Activated CD4-positive, alpha-beta T cell treated with anti-CD3 and anti-CD28 coated beads for 1 hour (primary cell): ENCODE measurements at places on chromosomes 16 and 17.
A peak's percentile ranks its signal among the peaks of the same experiment; 100 is the strongest.

GRCh38 chr17:18377437-18378204 lies at the start of gene EVPLL:
EVPLL (plus strand) TSS chr17:18377778; CDS start chr17:18380938, 3,160 bp downstream.
- no peak for DNase-seq

- DNase-seq = peak; percentile 40
Observed at GRCh38 chr16:56625140-56625942, at the start of gene MT1E. MT1E (plus strand) TSS chr16:56625781; CDS start chr16:56625852, 71 bp downstream.

- DNase-seq = no peak
Observed at GRCh38 chr17:72056727-72057290, 64.0 kb upstream of the SOX9 start.

- DNase-seq = no peak
Observed at GRCh38 chr16:51815523-51815922, 664.5 kb upstream of the SALL1 start.

- no peak for DNase-seq
Observed at GRCh38 chr16:77989846-77990245, 32.5 kb upstream of the CLEC3A start.

DNA sequence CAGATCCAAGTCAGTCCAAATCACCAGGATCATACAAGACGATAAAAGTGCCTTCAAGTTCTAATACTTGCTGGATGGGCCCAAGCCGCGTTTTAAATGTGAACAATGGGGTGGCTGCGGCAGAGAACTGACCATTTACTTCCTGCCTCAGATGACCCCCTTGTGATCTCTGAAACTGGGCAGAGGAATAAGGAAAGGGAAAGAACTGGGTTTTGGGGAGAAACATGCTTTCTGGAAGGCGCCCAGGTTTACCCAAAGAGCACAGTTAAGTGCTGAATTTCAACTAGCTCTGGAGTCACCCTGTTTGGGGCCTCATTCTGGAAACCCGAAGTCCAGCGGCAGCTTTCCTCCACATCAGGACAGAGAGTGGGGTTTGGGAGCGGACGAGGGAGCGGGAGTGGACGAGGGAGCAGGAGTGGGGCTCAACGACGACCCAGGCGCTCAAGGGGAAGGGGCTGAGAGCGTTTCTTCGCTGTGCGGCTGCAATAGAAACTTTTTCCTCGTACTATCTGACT lies 1.6 kb downstream of the FAM20A start:
- no peak for DNase-seq

GRCh38 chr16:54140057-54140787 lies 146.4 kb downstream of the IRX3 start:
- DNase-seq = no peak

- DNase-seq = no peak
Observed at GRCh38 chr17:80795754-80796153, 195.9 kb upstream of the CHMP6 start.

- no peak for DNase-seq
Observed at GRCh38 chr17:35377068-35377467, 3.6 kb upstream of the SLFN11 start.

DNA sequence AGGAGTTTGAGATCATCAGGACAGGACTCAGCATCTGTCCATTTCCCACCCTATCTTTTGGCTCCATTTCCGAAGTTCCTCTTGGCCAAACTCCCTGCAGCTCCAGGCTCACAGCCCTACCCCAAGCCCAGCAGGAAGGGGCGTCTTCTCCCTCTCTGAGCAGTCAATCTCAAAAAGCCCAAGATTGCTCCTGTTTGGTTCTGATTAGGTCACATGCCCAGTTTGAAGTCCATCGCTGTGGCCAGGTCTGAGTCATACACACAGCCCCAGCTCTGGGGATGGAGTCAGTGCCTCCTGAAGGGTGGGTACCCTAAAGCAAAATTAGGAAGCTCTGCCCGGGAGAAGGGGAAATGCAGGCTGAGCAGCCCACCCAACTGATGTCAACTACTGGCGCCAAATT lies 23.9 kb downstream of the SNX20 start:
- DNase-seq = no peak

DNA sequence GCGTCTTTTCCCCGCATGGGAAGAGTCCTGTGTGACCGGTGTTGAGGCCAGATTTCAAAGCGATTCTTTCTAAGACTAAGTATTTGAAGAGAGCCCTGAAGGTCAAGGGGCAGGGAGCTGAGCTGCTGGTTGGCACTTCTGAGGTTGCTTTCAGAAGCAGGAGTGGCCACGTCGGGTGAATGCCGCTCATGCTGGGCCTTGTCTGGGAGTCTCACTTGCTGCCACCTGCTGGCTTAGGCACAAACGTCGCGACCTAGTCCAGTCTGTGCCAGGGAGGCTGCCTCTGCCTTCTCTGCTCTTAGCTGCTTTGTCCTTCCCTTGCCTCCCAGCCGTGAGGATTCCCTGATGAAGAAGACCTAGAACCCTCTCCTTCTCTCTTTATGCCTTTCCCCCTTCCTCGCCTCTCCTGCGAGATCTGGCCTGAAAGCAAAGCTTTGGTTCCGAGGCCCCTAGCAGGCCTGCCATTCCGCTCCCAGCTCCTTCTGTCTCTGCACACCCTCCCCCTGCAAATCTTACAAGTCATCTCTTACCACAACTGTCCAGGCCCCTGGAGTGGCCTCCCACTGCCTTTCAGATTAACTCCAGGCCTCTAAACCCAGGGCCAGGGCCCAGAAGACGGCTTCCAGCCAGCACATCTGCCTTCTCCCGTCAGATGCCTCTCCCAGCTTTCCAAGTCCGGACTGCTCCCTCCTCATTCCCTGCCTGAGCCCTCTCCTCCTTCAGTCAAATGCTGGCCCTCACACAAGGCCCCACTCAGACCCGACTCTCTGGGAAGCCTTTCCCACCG lies 11.4 kb downstream of the CTNS start:
- no peak for DNase-seq

DNA sequence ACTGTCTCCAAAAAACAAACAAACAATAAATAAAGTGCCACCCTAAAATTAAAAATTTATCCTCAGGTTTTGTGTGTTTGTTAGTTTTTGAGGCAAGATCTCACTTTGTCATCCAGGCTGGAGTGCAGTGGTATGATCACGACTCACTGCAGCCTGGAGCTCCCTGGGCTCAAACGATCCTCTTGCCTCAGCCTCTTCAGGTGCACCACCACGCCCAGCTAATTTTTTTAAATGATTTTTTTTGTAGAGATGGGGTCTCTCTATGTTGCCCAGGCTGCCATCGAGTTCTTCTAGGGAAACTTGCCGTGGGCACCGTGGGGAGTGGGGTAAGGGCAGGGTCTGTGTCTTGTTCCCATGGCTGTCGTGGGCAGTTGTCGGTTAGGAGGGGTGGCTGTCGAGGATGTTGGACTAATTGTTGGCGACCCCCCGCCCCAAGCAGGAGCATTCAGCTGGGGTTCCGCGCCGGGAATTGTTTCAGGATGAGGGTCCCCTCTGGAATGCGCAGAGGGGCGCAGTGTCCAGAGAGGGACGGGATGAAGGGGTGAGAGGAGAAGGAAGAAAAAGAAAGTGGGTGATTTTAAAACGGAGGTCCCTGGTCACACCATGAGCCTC lies 1.1 kb upstream of the RNF213 start:
- DNase-seq = no peak

- DNase-seq = no peak
Observed at GRCh38 chr17:42460371-42460770, 1.7 kb downstream of the ATP6V0A1 start.

DNA sequence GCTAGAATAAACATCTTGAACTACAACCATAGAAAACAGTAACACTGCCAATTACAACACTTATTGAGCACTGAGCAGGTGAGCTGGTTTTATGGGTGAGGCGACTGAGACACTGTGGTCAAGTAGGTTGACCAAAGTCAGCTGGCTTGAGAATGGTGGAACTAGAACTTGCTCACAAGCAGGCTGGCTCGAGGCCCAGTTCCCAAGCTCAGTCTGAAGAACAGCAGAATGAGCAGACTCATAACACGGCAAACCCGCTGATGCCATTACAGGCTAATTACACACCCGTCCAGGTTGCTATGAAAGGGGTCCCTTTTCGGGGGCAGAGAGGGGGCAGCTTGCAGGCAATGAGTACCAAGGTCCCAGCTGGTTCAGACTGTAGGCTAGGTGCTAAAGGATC lies 6.5 kb downstream of the ZZEF1 start:
- no peak for DNase-seq

GRCh38 chr17:2090804-2091534 lies 36.1 kb downstream of the HIC1 start:
- no peak for DNase-seq

GRCh38 chr16:53915452-53916160 lies 211.7 kb downstream of the FTO start:
- no peak for DNase-seq

DNA sequence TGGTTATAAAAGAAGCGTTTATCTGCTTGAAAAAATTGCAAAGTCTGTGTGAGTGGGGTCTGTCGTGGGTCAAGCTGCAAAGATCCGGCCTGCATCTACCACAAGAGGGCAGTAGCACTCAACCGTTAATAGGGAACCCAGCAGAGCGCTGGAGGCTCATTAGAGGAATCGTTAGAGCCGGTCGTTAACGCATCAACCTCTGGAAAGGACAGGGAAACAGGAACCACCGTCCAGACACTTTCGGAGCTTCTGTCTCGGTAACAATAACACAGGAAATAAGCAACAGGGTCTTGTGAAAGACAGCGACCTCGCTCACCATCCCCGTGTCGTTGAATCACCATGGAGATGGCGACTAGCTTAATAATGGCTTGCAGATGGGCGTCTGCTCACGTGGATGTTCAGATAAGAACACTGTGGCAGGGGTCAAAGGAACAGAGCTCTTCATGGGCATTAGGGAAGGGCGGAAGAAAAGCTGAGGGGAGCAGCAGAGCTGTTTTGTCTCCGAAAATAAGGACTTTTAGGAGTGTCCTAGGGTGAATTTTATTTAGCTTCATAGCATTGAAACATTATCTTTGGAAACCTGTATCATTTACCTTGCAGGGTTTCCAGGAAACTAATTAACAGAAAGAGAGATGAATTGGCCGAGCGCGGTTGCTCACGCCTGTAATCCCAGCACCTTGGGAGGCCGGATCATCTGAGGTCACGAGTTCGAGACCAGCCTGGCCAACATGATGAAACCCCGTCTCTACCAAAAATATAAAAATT lies 11.9 kb upstream of the NSRP1 start:
- peak; percentile 52 for DNase-seq

- DNase-seq = no peak
Observed at GRCh38 chr17:37463039-37463438, 26.7 kb upstream of the DUSP14 start.

DNA sequence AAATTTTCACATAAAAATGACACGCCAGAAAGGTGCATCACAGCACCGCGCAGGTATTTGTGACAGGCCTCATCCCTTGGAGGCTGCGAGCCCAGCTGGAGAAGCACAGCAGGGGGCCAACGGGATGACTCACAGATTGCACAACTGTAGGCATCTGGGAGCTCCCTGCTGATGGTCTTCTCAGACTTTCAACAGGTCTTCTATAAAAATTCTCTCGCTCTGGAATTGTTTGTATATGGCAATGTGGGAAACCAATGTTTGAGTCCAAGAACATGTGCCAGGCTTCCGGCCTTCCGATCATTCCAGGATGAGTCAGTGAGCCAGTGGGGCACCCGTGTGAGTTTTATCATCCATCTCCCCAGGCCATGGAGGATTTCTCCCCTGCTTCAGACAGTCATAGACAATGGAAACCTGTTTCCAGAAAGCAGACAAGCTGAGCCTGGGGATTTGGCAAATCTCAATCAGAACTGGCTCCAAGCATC lies 24.1 kb upstream of the ADORA2B start:
- DNase-seq = no peak

- DNase-seq = no peak
Observed at GRCh38 chr17:52923658-52924057, 765.1 kb upstream of the CA10 start.

DNA sequence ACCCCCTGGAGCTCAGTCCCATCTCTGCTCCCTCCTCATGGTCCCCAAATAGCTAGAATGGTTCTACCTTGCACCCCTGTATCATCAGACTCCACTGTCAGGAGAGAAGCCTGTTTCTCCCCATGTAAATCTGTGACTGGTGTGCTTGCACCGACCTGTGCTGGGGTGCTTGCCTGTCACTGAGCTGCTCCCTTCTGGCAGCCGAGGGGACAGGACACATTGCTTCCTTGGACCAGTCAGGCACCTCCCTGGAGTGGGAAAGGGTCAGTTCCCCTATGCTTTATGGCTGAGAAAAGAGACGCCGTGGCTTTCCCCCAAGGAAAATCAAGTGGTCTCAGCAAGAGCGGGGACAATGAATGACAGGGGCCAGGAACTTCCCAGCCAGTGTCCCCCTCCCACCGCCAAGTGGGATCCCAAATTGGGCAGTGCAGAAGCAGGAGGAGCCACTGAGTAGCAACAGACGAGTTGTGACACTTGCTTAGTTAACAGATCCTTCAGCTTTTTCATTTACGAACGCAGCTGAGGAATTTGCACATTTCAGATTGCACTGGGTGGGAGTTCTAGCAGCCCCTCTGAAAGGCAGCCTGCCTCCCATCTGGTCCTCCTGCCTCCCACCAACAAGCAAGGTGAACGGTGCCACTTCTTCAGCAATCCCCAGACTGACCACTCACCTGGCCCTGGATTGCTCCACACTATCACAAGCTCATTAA lies 156.4 kb downstream of the KATNIP start:
- DNase-seq = no peak

GRCh38 chr17:78672871-78673371 lies 95.7 kb upstream of the DNAH17 start:
- no peak for DNase-seq

GRCh38 chr17:68640242-68640989 lies 39.2 kb upstream of the FAM20A start:
- no peak for DNase-seq

GRCh38 chr17:82228278-82228841 lies 482 bp upstream of the SLC16A3 start:
- DNase-seq = no peak

DNA sequence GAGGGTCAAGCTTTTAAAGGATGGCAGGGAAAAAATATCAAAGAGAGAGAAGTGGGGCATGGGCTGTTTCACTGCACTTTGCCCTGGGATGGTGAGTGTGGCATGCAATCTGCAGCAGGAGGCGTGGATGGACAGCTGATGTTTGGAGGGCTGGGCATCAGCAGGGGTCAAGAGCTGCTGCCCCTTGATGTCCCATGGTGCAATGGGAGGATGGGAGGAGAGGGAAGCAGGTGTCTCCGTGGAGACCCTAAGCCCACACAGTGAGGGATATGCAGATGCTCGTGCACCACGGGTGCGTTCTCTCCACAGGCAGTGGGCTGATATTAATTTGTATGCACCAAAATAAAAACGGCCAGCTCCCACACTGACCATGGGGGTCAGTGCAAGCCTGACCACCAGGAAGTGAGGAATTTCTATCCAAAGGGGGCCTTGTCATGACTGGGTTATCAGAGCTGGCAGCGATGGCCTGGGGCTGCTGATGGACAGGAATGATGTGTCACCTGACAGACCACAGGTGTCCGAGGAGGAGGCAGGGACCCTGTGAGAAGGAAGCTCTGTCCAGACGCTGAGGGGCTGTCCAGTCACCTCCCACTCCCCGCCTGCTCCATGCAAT lies 183.6 kb downstream of the IRF8 start:
- no peak for DNase-seq

GRCh38 chr17:42087736-42088705 lies 10.3 kb downstream of the ZNF385C start:
- DNase-seq = no peak

DNA sequence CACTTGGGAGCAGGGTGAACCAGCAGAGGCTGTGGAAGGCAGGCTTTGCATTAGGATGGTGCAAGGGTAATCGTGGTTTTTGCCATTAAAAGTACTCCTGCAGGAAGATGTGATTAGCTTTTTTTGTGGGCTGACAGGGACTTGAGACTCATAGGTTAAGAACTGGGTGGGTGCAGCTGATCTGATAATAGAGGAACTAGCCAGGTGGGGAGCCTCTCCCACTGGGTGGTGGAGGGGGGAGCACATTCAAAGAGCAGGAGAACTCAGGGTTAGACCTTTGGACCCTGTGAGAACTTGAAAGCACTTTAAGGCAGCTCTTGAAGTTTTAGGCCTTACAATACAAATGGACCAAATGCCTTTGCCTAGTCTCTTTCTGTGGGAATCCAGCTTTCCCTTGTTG lies 32.4 kb downstream of the CCL4 start:
- no peak for DNase-seq
